ENCODE measurements at places on chromosomes 16 and 17.

- no peak for DNase-seq
Observed at GRCh38 chr16:8741636-8742035, 55.8 kb downstream of the TMEM186 start.

DNA sequence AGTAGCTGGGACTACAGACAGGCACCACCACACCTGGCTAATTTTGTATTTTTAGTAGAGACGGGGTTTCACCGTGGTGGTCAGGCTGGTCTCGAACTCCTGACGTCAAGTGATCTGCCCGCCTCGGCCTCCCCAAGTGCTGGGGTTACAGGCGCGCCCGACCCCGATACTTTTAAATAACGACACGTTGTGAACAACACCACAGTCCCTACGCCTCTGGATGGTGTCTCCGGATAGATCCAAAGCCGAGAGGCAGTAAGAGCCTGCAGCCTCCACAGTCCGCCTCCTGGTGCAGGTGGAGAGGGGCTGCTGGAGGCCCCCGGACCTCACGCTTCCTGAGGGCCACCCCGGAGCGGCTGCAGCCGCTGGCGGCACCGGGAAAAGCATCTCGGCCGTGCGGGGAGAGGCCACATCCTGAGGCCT is 741 bp upstream of the TLCD3A start:
- DNase-seq: no peak

DNA sequence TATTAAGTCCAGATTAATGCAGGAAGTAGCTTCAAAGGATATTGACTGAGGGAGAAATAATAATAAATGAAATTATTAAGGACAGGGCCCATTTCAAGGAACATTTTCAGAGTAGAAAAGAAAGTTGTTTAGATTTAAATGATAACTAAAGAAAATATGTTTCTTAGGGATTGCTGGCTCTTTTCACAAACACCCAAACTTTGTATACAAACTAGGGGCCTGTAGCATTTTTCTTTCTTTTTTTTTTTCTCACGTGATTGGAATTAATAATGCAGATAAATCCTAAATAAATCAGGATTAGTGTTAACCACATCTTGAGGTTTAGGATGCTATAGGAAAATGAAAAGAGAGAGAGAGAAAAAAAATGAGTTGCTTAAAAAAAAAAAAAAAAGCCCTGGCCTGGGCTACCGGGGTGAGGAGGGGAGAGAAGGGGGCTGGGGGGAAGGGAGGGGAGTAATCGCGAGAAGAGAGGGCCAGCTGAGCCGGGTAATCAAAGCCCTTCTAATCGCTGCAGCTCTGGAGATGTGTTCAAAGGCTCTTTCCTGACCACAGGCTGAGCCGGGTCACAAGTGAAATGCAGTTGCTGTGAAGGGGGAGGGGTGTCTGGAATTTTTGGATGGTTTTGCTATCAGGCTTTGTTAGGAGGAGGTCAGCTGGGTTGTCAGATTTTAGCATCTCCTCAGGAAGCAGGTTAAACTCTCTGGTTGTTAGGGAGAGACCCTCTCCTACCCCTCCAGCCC is 104.6 kb upstream of the ZFHX3 start:
- DNase-seq: no peak

DNA sequence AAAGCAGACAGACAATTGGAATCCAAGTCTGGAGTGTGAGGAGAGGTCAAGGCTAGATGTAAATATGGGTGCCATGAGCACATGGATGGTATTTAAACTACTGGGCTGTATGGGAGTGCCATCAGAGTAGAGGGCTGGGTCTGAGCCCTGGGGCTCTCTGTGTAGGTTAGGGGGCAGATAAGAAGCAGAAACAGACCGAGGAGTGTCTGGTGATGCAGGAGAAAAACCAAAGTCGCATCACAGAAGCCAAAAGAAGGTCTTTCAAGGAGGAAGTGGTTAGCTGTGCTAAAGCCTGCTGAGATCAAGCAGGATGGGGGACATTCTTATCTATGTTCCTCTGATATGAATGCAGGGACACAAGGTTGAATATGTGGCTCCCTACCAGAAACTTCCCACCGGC is 1.9 kb downstream of the TSEN54 start:
- peak; percentile 71 for DNase-seq

DNA sequence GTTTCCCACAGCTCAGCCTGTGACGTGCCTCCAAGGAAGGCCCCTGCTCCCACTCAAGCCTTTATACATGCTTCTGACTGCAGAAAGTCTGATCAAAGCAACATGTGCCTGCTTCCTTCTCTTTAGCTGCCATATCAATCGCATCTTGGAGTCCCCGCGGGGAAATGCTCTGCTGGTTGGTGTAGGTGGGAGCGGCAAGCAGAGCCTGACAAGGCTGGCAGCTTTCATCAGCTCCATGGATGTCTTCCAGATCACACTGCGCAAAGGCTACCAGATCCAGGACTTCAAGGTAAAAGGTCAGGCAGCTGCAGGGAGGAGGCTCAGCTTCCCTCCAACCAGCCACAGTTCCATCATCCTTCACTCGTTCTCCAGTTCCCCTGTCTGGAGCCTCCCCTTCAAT is 189.7 kb downstream of the ZNF18 start:
- DNase-seq: no peak

GRCh38 chr16:1557576-1557975 is 24.1 kb downstream of the TMEM204 start:
- DNase-seq: no peak

DNA sequence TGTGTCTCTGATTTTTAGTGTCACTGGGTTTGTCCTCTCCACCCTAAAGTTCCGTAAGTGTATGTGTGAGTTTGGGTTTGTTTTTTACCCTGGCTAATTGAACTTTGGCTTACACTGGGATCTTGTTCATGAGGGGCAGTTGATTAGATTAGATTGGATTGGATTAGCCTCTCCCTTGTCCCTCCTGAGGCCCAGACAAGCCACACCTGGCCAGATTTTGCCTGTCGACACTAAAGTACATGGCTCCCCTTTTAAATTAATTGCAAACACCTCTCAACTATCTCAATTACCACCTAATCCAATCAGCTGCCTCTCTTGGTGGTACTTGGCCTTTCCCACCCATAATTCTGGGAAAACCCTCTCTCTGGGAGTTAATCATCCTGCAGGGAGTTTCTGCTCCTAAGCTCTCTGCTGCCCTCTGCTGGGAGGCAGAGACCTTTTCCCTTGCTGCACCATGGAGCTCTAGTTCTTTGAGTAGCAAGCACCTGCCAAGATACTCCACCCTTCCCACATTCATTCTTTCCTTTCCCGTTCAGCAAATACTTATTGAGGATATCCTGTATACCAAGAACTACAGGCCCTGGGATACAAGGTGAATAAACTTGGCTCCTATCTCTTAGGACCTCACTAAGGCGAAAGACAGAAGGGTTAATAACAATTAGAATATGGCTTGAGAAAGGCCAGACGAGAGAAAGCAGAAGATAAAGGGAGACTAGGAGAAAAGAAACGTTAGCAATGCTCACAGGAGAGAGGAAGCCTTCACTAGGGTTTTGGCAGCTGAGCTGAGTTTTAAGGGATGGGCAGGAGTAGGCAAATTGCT is 60.0 kb upstream of the MPHOSPH6 start:
- peak; percentile 40 for DNase-seq

- no peak for DNase-seq
Observed at GRCh38 chr17:67476787-67477335, 99.8 kb downstream of the PITPNC1 start.

GRCh38 chr16:87317750-87318644 is 805 bp upstream of the C16orf95 start:
- DNase-seq: peak; percentile 18

DNA sequence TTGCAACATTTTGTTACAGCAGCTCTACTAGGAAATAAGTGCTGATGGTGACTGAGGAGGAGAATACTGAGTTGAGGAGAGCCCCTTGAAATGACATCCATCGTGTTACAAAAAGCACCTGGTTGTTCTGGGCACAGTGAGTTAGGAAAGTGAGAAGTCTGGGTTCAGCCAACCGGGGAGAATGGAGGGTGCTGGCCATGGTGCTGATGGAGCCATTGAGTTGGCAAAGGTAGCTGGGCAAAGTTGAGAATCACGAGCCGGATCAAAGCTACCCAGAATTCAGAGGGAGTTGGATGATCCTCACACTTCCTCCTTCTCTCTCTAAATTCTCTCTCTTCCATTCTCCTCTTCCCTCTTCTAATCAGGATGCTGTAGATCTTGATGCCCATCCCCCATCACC is 35.0 kb upstream of the ASIC2 start:
- no peak for DNase-seq

DNA sequence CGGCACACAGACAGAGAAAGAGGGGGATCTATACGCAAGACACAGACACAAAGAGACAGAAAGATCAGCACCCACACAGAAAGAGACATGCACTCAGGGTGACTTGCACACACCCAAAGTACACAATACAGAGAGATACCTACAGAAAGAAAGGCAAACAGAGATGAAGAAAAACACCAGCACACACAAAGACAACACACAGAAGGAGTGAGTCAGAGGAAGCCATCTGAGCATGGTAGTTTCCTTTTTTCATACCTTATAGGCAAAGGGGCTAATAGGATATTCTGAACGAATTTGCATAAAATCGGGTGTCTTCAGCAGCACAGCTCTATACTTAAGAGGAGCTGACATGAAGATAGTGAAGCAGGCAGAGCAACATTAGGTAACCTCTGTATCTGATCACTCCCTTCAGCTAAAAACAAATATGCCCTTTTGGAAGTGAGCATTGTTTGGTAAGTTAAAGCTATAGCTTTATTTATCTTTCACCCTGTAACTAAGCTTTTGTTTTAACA is 198.6 kb downstream of the AATF start:
- no peak for DNase-seq

DNA sequence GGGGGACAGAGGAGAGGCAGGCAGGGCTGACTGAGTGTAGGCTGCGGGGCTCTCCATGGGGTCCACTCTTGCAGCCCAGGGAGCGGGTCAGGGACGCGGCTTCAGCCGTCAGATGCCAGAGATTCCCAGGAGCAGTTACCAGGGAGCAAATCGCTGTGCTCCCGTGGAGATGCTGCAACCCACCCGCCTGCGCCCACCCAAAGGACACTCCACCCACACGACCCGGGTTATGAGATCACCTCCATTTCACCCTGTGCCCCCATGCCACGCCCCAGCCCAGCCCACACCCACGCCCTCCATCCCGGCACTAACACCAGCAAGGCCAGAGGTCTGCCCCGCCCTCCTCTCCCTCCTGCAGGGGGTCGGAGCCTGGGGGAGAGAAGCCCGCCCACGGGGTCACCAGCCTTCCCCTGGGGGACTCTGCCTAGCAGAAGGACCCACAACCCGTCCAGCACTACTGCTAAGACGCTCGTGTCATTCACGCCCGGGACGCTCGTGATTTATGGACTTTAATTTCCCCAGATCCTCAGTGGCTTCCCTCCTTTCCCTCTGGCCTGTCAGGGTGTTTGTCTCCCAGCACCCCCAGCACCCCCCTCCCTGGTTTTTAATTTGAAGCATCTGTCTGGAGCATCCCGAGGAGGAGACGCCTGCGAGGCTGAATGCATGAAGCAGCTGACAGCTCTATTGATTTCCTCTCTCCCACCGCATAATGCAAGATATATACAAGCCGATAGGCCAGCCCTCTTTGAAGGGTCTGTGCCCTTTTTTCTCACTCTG is 6.7 kb upstream of the RPL38 start:
- no peak for DNase-seq

DNA sequence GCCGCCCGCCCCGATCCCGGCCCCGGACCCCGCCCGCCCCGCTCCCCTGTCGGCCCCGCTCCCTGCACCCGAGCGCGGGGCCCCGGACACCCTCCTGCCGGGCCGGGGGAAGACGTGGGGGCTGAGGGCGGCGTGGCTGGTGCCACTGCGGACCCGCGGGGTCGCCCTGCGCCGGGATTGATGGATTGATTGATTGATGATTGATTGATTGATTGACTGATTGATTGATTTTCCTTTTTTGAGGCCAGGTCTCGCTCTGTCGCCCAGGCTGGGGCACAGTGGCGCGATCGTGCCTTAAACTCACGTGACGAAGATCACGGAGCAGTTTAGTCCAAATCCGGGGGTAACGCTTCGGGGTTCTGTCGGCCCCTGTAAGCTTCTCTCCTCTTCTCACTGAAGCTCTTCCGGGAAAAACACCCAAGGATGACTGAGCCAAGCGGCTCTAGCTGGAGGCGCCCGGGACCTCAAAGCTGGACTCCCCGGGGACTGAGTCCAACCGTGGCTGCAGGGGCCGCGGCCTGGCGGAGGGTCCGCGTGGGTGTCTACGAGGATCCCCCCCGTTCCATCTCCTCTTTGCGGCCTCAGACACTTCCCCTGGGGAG is 40.2 kb upstream of the BHLHA9 start:
- no peak for DNase-seq

GRCh38 chr17:72173499-72174116 is 52.8 kb downstream of the SOX9 start:
- DNase-seq: no peak

DNA sequence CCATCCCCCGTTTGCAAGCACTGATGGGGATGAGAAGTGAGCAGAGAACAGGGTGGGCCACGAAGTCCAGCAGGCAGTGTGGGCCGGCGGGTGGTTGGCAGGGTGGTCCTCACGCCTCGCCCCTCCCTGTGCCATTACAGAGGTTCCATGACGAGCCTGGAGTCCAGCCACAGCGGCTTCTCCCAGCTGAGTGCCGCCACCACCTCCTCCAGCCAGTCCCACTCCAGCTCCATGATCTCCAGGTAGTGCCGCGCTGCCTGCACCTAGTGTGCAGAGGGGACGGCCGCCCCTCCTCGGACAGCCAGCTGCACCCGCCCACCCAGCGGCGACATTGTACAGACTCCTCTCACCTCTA is 73.0 kb downstream of the SEC14L1 start:
- DNase-seq: no peak

- no peak for DNase-seq
Observed at GRCh38 chr16:84040823-84041820, 1.5 kb downstream of the SLC38A8 start.

GRCh38 chr17:19703828-19704613 is 12.4 kb downstream of the SLC47A2 start:
- no peak for DNase-seq

DNA sequence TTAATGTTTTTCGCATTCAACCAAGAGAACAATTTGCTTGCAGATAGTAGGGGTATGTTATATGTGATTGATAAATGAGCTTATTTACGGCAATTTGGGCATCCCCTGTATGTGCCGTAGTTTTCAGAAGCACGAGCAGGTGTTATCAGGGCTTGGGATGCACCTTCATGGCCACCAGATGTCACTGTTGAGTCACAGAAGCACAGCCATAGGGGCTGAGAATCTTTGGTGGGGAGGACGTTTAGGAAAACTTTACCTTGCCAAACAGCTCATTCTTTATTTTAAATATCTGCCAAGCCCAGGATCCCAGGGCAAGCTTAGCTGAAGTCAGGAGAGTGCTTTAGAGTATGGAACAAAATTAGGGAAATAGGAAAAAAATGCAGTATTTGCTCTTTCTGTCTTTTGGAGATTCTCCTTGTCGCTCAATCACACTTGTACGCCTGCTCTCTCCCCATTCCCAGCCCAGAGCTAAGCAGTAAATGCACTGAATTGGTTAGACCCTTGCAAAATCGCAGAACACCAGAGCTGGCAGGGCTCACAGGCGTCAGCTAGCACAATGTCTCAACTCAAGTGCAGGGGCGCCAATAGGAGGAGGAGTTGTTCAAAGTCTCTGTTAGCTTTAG is 93.6 kb upstream of the MPHOSPH6 start:
- DNase-seq: peak; percentile 34

Data from CD4-positive, alpha-beta T cell treated with Interferon alpha-2 for 1 hour (primary cell).